Activated CD4-positive, alpha-beta T cell treated with anti-CD3 and anti-CD28 coated beads for 1 hour (primary cell): ENCODE measurements at places on chromosomes 1 and 21.

- no peak for DNase-seq
Measured at GRCh38 chr1:12601700-12602658, 16.0 kb downstream of the DHRS3 start.

DNA sequence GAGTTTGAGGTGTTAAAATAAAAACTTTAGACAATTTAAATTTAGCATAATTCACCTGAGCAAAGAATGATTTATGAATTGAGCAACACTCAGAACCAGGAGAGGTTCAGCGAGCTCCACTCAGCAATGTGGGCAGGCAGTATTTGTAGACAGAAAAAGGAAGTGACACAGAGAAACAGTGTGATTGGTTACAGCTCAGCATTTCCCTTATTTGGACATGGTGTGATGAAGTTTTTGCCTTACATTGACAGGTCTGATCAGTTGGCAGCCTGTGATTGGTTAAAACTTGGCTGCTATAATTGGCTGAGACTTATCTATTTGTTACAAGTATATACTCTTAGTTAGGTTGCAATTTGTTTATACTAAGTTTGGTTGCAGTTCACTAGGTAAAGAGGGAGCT is 621.2 kb upstream of the PRMT6 start:
- DNase-seq, result no peak

DNA sequence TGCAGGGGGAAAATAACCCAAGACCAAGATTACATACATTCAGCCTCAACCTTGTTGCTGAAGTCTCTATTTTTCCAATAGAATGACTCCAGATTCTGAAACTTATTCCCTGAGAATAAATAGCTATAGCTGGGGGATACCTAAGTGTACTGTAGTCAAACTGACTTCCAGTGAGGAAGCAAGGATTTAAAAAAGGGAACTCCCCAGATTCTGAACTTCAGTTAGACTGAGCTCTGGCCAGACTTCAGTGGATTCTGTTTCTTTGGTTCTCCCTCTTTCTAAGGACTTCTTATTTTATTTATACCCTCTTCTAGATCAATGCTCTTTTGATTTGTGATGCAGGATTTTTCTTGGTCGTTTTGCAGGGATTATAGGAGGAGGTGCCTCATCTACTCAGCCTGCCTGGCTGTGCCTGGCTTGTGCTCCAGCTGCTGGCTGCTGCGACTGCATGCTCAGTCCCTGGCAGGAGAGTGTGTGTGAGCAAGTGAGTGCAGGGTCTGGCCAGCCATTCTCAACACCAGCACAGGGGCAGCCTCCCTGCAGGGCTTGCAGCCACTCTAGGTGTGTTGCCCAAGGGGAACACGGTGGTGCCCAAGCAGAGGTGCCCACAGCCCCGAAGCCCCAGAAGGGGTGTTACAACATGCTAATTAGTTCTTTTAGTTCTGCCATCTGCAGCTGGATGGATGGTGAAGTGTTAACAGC is 43.0 kb downstream of the SPATA17 start:
- DNase-seq, result no peak

DNA sequence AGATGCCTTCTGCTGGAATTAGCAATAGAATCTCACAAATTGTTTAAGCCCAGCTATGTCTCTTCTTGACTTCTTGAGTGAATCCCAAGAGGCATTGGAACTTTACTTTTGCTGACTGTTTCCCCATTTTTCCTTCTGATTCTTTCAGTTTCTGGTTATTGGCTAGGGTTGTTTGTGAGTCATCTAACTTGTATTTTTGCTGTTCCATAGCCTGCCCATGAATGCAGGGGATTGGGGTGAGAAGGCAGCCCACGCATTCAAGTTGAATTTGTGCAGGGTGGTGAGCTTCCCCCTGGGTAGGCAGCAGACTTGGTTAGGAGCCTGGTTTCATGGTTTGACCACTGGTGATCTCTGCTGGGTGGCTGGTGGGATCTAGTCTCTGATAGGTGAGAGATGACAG is 10.4 kb upstream of the KLF17 start:
- DNase-seq, result no peak

GRCh38 chr1:240152611-240153297 is 61.1 kb downstream of the FMN2 start:
- DNase-seq, result no peak

DNA sequence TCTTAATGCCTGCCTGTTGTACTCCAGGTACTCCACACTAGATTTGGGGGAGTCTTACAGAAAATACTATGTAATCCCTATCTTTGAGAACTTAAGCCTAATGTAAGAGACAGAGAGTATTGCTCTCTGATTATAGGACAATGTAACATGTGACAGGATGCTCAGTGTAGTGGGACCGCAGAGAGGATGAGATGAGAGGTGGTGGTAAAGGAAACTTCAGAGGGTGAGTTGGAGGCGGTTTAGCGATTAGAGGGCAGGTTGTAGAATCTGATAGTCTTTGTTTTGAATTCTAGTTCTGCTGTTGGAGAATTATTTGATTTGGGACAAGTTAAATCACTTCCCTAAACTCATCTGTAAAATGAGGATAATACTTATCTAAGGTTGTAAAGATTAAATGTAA is 5.4 kb downstream of the SOAT1 start:
- peak; percentile 19 for DNase-seq

GRCh38 chr1:204314171-204314892 is 45.4 kb downstream of the PLEKHA6 start:
- DNase-seq, result no peak

DNA sequence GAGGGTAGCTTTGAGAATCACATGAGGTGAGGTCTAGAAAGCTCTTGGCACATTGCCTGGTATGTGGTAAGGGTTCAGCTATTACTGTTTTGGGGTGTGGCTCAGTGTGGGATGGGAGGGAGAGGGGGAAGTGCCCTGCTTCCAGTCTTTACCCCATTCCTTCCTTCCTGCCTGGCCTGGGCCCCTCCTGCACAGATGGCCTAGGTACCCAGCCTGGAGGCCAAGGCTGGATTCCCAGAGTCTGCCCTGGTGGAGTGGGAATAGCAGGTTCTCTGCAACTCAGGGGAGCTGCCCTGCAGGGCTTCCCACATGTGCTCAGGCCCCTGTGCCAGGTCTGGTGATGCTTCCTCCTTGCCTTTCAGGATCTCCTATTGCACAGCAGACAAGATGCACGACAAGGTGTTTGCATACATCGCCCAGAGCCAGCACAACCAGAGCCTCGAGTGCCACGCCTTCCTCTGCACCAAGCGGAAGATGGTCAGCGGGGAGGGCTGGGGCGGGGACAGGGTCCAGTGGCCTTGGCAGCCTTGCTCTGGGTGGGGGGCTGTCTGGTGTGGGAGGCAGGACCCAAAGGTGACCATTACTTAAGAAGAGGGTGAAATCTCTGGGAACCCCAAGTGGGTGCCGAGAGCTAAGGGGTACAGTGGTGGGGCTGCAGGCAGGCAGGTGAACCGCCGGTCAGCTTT is 13.5 kb downstream of the LDLRAP1 start:
- no peak for DNase-seq

- DNase-seq, result no peak
Measured at GRCh38 chr21:43343992-43344886, 82.7 kb downstream of the SIK1 start.

GRCh38 chr1:41995441-41996130 is 76.9 kb upstream of the HIVEP3 start:
- no peak for DNase-seq

- DNase-seq, result no peak
Measured at GRCh38 chr1:163178628-163179027, 24.1 kb downstream of the RGS5 start.
